NCI-H1105 (cell line): ENCODE measurements at places on chromosomes 11 and 22.

DNA sequence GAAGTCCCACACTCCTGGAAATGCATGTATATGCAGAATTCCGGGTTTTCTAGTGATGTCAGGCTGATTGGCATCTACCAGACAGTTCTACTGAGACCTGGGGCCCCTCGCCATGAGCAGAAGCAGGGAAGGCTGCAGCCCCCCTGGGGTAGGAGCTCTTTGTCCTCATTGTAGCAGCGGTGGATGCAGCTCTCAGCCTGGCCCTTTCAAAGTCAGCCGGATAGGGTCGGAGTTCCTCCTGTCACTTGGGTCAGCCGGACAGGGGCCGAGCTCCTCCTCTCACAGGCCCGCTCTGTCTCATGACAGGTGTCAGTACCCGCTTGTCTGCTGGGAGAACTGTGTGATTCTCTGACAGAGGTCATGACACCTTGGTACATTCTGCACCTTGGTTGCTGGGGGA lies 30.0 kb downstream of the MRGPRD start:
- no peak for DNase-seq

DNA sequence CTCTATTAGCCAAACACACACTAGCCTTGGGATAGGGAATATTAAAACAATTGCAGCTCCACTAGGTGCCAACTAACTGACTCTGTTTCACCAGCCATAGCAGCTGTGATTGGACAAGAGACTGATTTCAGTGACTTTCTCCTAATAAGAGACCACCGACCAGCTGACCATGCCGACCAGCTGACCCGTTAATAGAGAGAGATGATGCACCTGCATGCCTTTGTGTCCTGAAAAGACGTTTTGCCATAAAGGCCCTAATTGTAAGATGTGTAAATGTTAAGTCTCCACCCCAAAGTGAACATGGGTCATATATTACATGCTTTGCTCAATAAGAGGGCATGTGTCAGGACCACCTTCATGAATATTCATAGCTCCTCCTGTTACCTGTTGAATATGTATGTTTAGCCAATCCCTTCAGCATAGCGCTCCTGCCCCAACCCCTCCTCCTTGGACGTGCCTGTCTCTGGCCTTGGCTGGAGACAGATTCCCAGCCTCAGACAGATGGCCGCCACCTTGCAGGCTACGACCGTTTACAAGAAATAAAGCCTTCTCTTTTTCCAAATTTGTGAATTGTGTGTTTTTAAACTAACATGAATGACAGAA lies 1.3 kb upstream of the NADSYN1 start:
- no peak for DNase-seq

GRCh38 chr22:50469377-50470305 lies 5.2 kb downstream of the SBF1 start:
- DNase-seq: no peak

GRCh38 chr11:9535189-9535781 lies 38.2 kb upstream of the WEE1 start:
- DNase-seq: no peak

- no peak for DNase-seq
Measured at GRCh38 chr11:77503006-77503405, 29.1 kb upstream of the PAK1 start.

DNA sequence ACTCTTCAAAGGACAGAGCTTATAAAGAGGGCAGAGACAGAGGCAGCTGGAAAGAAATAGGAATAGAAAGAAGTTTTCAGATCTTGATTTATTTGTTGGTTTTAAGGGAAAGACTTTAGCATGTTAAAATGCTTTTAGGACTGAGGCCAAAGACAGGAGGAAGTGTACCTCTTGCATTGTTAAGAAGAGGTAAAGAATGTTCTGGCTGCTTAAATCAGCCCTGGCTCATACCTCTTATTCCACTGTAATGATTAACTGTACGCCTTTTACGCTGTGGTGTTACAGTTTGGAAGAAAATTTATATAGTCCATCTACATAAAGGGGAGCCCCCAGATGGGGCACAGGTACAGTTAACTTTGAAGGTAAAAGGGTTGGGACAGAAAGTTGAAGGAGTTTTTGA lies 10.1 kb upstream of the MPZL2 start:
- DNase-seq: no peak

DNA sequence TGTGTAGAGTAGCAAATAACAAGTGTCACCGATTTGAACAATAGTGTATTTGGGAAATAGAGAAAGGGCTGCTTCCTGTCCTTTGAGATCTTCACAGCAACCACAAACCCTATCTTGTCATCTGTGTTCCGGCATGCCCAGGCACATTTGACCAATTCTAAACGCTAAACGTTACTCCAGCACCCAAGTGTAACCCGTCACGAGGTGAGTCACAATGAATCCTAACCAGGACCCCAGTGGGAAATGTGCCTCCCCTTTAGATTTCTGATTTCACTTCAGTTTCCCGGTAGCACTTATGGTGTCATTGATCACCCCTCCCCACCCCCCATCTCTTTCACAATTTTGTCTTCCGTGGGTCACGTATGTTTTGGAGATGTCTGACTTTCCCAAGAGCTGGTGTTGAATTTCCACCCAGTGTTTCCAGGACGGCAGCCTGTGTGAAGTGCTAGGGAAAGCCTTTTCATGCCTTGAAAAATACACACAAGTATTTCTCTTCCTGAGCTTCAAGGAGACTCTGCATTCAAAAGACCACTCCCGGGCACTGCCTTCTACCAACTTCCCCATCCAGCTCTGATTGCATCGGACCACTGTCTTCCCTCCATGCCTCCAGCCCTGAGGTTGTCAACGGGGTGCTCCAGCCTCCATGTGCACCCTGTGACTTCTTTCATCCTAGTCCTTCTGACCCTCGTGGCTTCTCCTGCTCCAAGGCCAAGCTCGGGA lies 10.5 kb upstream of the C11orf24 start:
- DNase-seq: no peak

GRCh38 chr11:109512680-109513079 lies 90.7 kb downstream of the C11orf87 start:
- no peak for DNase-seq

DNA sequence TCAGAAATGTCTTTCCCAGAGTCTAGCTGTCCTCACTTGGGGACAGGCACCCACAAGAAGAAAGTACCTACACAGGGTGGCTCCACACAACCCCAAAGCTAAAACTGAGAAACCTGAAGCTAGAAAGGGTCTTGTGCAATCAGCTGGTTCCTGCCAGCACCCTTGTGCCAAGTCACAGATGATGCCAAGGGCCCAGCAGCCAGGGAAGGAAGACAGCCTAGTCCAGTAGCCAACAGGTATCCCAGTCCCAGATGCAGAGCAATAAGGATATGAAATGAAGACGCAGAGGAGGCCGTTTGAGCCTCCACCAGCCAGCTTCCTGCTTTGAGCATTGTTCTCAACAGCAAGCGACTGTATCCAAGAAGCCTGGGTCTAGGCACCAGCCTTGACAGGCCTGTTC lies 6.1 kb downstream of the PLEKHA7 start:
- DNase-seq: no peak

- no peak for DNase-seq
Measured at GRCh38 chr22:30235687-30236170, 10.8 kb downstream of the LIF start.

- DNase-seq: no peak
Measured at GRCh38 chr11:68342459-68343158, 30.2 kb downstream of the LRP5 start.

DNA sequence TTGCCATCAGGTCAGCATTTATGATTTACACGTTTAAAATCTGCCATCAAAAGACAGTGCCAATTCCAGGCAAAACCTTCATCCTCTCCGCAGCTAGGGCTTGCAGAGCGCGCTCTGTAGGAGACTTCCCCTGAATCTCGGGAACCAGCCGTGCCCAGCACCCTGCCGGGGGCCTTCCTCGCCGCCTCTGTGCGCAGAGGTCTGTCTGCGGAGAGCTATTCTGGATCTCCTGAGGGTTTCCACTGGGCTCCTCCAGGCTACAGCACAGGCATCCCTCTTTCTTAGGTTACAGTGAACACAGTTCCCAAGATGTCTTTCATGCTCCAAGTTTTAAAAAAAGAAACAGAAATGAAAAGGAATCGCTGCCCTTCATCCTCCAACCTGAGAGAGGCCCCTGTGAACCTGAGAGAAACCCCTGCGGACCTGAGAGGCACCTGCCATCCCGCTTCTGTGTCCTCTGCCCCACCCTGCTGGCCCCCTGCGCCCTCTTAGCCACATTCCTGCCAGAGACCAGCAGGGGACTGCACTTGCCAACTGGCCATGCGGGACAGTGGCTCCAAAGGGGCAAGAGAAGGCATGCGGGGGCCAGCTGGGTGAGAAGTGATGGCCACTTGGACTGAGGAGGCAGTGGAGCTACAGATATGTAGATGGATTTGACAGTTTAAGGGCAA lies 16.1 kb downstream of the TP53AIP1 start:
- no peak for DNase-seq

DNA sequence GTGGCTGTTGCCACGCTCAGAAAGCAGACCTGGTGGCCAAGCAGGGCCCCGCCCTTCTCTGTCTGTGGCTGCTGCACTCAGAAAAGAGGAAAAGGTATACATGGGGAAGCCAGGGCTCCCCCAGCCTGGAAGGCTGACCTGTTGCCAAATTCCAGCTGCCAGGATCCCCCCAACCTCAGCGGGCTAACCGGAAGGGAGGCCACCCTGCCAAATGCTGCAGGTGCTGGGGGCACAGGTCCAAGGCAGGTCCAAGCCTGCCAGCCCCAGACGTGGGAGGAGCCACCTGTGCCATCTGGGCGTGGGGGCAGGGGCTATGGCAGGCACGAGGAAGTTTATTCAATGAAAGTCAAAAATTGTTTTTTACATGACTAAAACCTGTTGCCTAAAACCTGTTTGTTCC lies 2.6 kb downstream of the NPTXR start:
- peak; percentile 82 for DNase-seq

DNA sequence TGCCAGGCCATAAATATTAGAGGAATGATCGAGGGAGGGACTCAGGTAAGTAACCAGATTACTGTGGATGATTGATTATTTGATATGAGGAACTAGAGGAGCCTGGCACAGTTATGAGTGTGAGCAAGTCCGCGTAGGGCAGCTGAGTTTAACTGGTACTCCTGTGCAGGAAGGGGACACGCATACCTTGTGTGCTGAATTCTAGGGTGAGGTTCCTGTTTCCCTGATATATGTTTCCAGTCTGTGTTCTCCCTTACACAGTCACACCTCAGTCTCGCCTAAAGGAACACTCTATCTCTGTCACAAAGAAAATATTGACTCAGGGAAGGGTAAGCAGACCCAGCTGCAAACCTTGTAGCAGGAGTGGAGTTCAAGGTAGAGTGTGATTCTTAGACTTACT lies 17.4 kb downstream of the SGSM3 start:
- no peak for DNase-seq

GRCh38 chr11:86999859-87000753 lies 37.6 kb upstream of the TMEM135 start:
- DNase-seq: no peak

GRCh38 chr11:68468217-68468828 lies 7.8 kb downstream of the PPP6R3 start:
- DNase-seq: no peak

DNA sequence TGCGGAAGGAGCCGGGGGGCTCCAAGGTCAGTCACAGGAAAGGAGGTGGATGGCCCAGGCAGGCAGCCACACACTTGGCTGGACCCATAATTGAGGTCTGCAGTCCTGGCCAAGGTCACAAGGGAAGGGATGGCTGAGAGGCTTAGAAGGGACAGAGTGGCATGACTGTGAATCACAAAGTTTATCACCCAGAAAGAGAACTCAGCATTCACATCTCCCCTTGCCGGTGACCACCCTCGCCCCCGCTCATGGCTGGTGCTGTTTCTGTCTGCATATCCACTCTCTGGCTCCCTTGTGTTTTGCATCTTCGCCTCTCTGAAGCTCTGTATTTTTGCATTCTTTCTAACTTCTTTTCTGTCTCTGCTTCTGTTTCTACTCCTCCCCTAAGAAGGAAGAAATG lies 117.5 kb downstream of the FEZ1 start:
- DNase-seq: no peak

DNA sequence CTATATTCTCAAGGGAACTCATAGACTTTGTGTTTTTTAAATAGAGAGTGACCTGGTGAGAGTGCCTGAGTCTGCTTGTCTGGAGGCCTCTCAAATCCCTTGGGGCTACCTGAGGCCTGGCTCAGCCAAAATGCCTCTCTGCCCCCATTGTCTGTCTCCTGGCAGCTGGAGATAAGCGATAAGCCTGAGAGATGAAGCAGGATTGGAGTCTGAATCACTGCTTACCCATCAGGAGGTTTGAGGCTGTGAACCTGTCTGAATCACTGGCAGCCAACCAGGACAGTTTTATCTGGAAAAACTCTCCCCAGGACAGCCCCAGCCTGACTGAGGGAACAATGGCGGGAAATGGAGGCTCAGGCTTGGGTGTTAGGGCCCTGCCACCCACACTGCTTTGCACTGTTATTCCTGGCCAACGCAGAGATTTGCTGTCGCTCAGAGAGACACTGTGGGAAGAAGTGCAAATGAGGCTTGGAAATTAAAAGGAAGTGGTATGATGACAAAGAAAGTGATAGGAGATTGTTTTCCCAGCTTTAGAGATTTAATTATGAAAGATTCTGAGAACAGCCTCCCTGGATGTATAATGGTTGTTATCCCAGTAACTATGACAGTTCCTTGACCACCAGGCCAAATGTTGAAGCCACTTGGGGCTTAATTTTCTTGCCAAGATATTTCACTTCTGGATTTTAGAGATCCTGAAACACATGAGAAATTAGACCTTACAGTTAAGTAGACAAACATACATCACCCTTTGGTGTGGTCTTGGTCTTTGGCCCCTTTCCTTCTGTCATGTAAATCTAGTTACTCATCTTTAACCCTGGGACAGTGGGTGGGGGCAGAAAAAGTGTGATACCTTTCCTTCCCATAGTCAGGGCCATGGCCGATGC lies 102.1 kb downstream of the RASSF10 start:
- DNase-seq: no peak

GRCh38 chr11:91786097-91786496 lies 438.5 kb upstream of the FAT3 start:
- DNase-seq: no peak

DNA sequence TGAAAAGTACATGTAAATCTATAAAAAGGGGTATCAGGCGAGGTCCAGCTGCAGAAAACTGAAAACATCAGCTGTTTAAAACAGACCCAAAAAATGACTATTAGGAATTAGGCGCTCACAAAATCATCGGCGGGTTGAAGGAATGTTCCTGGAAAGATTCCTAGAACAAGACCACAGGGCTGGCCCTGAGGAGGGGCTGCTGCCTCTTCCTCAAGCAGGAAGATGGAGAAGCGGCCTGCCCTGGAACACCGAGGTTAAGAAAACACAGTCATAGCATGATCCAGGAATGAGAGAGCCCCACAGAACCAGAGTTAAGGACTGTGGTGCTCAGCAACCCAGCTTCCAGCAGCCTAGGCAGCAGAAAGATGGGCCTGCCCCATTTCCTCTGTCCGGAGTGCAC lies 78.4 kb downstream of the C11orf91 start:
- DNase-seq: no peak

- DNase-seq: no peak
Measured at GRCh38 chr11:45025716-45026492, 75.2 kb upstream of the TP53I11 start.

- no peak for DNase-seq
Measured at GRCh38 chr11:29629286-29629685, 387.5 kb downstream of the KCNA4 start.
